Activated CD8-positive, alpha-beta memory T cell treated with anti-CD3 and anti-CD28 coated beads, Interleukin-2, amount 10 ng/mL, durations not matched to agents 7 days and 5 days (primary cell): ENCODE measurements at places on chromosomes 3 and 15. TPM values are rescaled to one million over a fixed set of nuclear protein-coding genes. Genes with fewer than 3 reads are reported as not detected.

PSMA4 gene
- 231 TPM for total RNA-seq

TM4SF18 gene
- total RNA-seq = not detected

CBLB gene
- 125 TPM for total RNA-seq

USP13 gene
- total RNA-seq = 13.3 TPM

CPNE4 gene
- not detected for total RNA-seq

FBLN2 gene
- total RNA-seq = 0.35 TPM

IFT80 gene
- 25.4 TPM for total RNA-seq

SPATA12 gene
- total RNA-seq = not detected

SNTN gene
- total RNA-seq = not detected

CLDN18 gene
- not detected for total RNA-seq

UTS2B gene
- not detected for total RNA-seq

EOGT gene
- total RNA-seq = 15.4 TPM

NOX5 gene
- total RNA-seq = not detected
